ENCODE measurements at places on chromosomes 7 and 10. TPM values are rescaled to one million over a fixed set of nuclear protein-coding genes. Genes with fewer than 3 reads are reported as not detected.

The ARHGEF35 gene
- total RNA-seq, result 6.7 TPM

The EGR2 gene
- 5.0 TPM for total RNA-seq

The EN2 gene
- total RNA-seq, result not detected

The EBLN1 gene
- total RNA-seq, result not detected

The HOXA4 gene
- total RNA-seq, result 2.4 TPM

The BLOC1S2 gene
- 29.3 TPM for total RNA-seq

The TMEM196 gene
- total RNA-seq, result 0.12 TPM

The CALHM3 gene
- not detected for total RNA-seq

The BICC1 gene
- total RNA-seq, result 23.3 TPM

The RARRES2 gene
- total RNA-seq, result 93.9 TPM

The CALCR gene
- 0.24 TPM for total RNA-seq

The AMZ1 gene
- total RNA-seq, result 1.1 TPM

The PCDH15 gene
- not detected for total RNA-seq

The HOXA3 gene
- 4.0 TPM for total RNA-seq

The SPDYE2 gene
- total RNA-seq, result not detected

The C10orf53 gene
- total RNA-seq, result not detected

Data from omental fat pad (tissue), 4 donors.